ENCODE measurements at places on chromosomes 2 and 18. TPM values are rescaled to one million over a fixed set of nuclear protein-coding genes. Genes with fewer than 3 reads are reported as not detected.

The ANKRD44 gene
- 26.0 TPM for total RNA-seq

The GULP1 gene
- total RNA-seq, result 11.1 TPM

The SLC9A2 gene
- total RNA-seq, result not detected

The LIPT1 gene
- 7.5 TPM for total RNA-seq

The NGEF gene
- total RNA-seq, result 0.35 TPM

The DNAH7 gene
- 0.45 TPM for total RNA-seq

The KCNJ13 gene
- not detected for total RNA-seq

The PXDN gene
- total RNA-seq, result 228 TPM

The SOCS6 gene
- total RNA-seq, result 17.7 TPM

GRCh38 chr2:118265873-118266455 lies 177.7 kb downstream of the INSIG2 start:
- no peak for DNase-seq

DNA sequence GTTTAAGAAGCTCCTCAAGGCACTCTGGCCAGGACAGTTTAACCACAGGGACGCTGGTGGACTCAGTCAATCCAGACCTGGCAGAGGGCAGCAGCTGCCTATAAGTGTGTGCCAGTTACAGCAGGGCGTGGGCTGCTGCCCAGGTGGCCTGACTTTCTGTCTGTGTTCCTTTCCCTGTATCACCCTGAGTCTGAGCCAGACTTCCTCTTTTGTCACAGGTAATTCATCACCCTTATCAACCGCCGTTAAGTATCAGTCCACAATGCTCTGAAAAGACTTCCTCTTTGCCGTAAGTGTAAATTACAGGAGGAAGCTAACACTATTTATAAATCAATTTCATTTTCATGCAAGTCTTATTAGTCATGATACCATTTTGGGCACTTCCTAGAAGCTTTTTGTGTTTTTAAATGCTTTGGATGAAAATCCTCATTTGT lies 7.0 kb downstream of the LPIN1 start:
- DNase-seq, result peak; percentile 74

DNA sequence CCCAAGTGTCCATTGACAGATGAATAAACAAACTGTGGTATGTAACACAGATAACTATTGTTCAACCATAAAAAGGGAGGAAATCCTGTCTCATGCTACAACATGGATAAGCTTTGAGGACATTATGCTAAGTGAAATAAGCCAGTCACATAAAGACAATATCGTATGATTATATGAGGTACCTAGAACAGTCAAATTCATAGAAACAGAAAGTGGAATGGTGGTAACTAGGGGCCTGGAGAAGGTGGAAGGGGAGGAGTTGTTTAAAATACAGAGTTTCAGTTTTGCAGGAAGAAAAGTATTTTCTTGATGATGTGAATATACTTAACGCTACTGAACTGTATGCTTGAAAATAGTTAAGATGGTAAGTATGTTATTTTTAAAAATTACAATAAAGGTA lies 304.6 kb upstream of the CXCR4 start:
- no peak for DNase-seq

DNA sequence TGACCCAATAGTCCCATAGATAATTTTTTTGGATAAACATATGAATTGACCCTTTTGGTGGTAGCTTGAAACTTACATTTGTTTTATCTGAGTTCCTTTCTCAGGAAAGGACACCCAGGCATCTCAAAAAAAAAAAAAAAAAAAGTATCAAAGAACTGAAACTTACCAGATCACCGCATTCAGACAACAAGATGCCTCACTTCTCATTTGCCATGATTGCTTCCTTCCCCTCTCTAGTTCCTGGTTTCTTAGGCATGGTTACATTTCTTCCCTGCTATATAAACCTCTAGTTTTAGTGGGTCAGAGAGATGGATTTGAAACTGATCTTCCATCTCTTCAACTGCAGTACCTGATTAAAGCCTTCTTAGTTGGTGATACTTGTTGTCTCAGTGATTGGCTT lies 240.1 kb downstream of the ACKR3 start:
- no peak for DNase-seq

DNA sequence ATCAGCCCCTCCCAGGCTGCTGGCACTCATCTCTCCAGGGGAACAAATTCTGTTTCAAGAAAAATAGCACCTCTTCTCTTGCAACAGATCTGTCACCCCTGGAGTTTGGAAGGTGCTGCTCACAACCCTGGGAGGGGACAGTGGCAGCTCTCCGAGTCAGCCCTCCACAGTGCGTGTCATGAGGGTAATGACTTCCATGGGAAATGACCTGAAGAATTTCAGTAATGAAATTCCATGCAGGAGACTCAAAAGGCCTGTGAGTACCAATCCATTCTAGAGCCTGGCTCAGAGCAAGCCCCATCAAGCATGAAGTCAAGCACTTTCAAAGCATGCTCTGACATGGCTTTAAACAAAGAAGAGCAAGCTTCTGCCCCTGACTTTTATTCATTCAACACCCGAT lies 276.3 kb upstream of the PARD3B start:
- no peak for DNase-seq

GRCh38 chr2:31287654-31288053 lies 53.7 kb downstream of the EHD3 start:
- DNase-seq, result no peak

GRCh38 chr2:193303464-193303863 lies 1108.7 kb upstream of the TMEFF2 start:
- DNase-seq, result no peak

GRCh38 chr2:179613701-179614100 lies 247.7 kb downstream of the ZNF385B start:
- no peak for DNase-seq

- no peak for DNase-seq
Observed at GRCh38 chr2:103364177-103364576, 602.3 kb downstream of the TMEM182 start.

DNA sequence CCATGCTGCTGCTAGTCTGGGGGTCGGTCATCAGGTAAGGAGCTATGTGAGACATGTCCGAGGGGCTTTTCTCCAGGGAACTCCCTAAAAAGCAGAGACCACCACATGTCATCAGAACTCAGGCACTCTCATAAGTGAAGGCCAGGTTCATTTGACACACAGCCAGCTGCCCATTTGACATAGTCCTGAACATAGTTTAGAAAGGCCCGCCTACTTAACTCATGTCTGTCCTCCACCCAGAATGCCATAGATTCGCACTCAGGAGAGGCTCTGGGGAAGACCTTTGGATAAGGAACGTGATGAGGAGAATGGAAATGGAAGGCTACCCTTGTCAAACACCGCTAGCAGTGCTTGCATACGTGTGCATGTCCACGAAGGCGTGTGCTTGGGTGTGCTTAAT lies 157.2 kb downstream of the PTGR3 start:
- DNase-seq, result no peak

- DNase-seq, result no peak
Observed at GRCh38 chr18:62091487-62092120, 95.3 kb downstream of the PIGN start.

DNA sequence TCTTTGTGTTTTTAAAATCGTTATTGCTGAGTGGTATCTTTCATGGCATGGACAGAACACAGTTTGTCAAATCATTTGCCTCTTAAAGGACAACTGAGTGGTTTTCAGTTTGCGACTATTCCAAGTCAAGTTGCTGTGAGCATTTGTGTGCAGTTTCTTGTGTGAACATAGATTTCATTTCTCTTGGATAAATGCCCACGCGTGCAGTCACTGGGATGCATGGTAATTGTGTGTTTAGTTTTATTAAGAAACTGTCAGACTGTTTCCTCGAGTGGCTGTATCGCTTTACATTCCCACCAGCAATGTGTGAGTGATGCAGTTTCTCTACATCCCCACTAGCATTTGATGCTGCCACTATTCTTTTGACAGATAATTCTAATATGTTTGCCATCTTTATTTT lies 154.0 kb upstream of the ARL4C start:
- no peak for DNase-seq

- DNase-seq, result no peak
Observed at GRCh38 chr2:128708106-128708816, 389.6 kb upstream of the HS6ST1 start.

DNA sequence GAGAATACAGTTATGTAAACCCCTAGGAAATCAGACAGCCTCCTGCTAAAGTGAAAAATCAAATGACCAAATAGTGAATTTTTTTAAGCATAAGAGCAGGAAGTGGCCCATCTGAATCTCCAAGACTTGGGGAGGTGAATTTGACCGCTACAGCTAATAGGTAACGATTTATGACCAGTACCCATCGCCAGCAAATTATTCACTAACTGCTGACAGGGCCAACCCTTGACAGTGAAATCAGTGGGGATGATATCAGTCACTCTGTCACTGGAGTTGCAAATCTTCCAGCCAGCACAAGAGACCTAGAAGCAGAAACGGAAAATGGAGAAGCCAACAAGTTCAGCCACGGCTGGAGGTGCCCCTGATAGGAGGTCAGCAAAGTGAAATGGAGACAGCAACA lies 164.3 kb upstream of the PIK3C3 start:
- no peak for DNase-seq

GRCh38 chr18:3140342-3140741 lies 79.4 kb downstream of the MYOM1 start:
- DNase-seq, result no peak

- DNase-seq, result no peak
Observed at GRCh38 chr2:111159641-111160040, 38.9 kb downstream of the BCL2L11 start.

DNA sequence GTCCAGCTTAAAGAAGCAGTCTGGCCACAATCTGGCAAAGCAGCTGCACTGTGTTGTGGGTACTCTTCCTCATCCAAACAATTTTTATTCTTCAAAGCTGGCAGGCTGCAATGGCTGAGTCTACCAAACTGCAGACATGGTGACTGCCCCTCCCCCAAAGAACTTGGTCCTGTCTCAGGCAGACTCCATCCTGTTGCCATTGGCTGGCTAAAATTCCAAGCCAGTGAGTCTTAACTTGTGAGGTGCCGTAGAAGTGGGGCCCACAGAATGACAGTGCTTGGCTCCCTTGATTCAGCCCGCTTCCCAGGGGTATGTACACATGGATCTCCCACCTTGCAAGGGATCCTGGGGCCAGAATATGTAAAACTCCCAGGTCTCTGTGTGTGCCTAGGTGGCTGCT lies 14.5 kb upstream of the NXPH2 start:
- DNase-seq, result no peak

GRCh38 chr2:211026109-211026508 lies 469.7 kb downstream of the CPS1 start:
- DNase-seq, result no peak

DNA sequence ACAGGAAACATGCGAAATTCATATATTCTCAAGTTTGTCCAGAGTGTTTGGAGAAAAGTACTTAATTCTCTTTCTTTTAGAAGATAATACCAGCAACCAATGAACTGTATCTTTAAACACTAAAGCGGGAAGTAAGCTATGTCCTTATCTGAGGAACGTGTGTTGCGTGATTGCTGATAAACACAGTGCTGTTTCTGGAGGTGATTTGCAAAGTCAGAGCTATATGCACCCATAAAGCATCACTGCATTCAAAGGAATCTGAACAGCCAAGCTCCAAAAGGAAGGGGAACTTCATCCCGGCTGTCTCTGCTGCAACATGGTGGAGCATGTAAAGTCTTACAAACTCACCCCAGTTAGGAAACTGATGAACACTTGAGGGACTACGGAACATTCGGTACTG lies 271.7 kb upstream of the FN1 start:
- no peak for DNase-seq

- no peak for DNase-seq
Observed at GRCh38 chr2:135512099-135512498, 18.9 kb downstream of the ZRANB3 start.

GRCh38 chr18:79402977-79403722 lies 7.4 kb downstream of the NFATC1 start:
- no peak for DNase-seq

DNA sequence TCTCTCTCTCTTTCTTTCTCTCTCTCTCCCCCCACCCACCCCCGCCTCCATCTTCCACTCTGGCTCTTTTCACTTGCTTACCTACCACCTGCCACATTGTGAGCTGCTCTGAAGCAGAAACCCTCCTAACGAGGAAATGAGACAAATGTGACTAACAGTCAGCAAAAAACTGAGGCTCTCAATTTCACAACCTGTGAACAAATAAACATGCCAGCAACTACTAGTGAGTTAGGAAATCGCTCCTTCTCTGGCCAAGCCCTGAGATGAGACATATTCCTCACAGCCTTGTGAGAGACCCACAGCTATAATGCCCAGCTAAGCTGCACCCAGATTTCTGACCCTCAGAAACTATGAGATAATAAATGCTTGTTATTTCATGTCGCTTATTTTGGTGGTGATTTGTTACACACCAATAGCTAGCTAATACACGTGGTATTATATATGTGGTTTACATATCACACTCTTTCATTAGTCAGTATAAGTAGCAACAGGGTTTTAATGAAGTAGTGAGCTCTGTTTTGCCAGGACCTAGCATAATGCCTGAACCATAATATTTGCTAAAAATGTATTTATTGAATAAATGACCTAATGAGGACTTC lies 8.4 kb upstream of the ZNF521 start:
- no peak for DNase-seq

DNA sequence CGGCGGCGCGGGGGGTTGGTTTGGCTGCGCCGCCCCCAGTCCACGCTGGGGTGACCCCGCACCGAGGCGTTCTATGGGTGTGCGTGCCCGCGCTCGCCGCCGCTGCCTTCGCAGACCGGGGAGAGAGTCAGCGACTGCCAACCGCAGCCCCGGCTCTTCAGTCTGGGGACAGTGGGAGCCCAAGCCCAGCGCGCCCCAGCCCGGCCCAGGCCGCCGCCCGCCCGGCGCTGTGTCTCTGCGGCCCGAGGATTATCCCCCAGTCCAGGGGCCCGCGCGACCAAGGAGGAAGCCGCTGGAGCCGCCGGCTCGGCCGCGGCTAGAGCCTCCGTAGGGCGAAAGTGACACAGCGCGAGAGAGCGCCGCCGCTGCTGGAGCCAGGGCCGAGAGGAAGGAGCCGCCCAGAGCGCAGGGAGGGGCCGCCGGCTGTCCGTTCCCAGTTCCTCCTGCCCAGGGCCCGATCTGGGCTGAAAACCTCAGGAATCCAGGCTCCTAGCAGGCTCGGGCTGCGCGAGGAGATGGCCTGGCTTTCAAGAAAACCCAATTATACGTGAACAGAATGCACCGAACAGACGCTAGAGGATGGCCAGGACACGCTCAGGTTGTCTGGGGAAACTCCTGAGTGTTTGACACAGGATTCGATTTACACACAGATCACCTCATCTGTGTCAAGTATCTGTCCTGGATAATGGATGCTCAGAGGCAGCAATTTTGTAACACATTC lies 2.4 kb downstream of the CTIF start:
- DNase-seq, result peak; percentile 93

- DNase-seq, result no peak
Observed at GRCh38 chr2:67725731-67726130, 328.6 kb downstream of the ETAA1 start.

GRCh38 chr2:218386505-218387368 lies 4.7 kb downstream of the SLC11A1 start:
- no peak for DNase-seq

- no peak for DNase-seq
Observed at GRCh38 chr2:180621941-180622918, 358.2 kb upstream of the UBE2E3 start.

All from mesenteric fat pad (tissue), 1 donor.